Right lobe of liver (tissue), 6 donors: ENCODE measurements at places on chromosomes 1 and 21. TPM values are rescaled to one million over a fixed set of nuclear protein-coding genes. Genes with fewer than 3 reads are reported as not detected.

C1orf226 gene
- total RNA-seq: 6.5 TPM

MARK1 gene
- total RNA-seq: 0.12 TPM

CCDC185 gene
- not detected for total RNA-seq

S100A16 gene
- 55.9 TPM for total RNA-seq

TMEM9 gene
- total RNA-seq: 36.1 TPM

RNU1-1 gene
- total RNA-seq: 3,377 TPM

CLCC1 gene
- total RNA-seq: 20.3 TPM

DNA sequence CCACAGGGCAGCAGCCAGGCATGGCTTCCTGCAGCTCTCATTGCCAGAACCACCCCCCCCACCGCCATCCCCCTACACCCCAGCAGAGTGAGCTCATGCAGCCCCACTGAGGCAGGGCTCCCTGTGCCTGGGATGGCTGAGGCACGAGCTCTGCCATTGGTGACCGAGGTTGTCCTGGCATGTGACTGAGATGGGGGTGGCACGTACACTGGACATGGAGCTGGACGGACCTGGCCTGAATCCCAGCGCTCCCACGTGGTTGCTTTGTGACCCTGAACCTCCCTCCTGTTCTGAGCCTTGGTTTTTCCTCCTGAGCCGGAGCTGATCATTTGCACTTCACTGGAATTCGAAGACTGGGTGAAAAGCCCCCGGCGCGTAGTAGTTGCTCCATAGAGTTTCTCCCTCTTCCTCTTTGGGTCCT lies 28.3 kb downstream of the ALPL start:
- H3K4me3 ChIP-seq: no peak overlapping the region
- no peaks in the 10 kb centered on the region for H3K27me3 ChIP-seq
- no peaks in the 10 kb centered on the region for H3K4me1 ChIP-seq
- peak overlapping the region; percentile 79 for H3K27ac ChIP-seq
- DNase-seq: peak; percentile 92

GRCh38 chr21:38299671-38300070 lies 42.9 kb downstream of the KCNJ15 start:
- no peak overlapping the region for H3K27ac ChIP-seq
- DNase-seq: no peak
- no peak overlapping the region for H3K4me3 ChIP-seq

DNA sequence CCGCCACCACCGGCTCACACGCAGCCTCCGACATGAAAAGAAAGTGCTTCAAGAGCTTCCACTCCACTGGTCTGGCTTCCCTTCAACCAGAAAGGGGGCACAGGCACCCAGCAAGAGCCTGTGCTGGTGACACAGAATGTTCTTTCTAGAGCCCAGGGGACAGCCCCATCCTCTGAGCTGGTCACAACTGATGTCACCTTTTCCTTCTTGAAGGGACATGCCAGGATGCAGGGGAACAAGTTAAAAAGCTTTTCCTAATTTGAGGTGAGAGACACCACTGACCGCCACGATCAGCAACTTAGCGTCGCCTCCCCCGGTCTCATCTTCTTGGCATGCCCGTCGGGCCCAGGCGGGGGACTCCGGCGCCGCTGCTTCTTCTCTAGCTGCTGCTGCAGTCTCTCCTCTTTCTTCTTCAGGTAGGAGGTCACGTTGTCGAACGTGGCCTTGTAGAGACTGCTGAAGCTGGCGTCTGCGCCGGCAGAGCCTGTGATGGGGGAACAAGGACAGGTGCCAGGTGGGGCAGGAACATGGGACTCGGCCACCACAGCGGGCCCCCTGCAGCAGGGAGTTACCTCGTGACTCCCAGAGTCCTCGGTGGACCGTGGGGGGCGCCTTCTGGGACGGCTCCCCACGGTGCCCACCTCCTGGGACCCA lies 29.5 kb downstream of the WDR4 start:
- H3K27ac ChIP-seq: no peak overlapping the region
- H3K4me3 ChIP-seq: no peak overlapping the region
- H3K4me1 ChIP-seq: peaks cover 3% of the 10 kb centered on the region
- no peak for DNase-seq
- H3K36me3 ChIP-seq: peaks cover 21% of the 10 kb centered on the region

- no peaks in the 10 kb centered on the region for H3K27me3 ChIP-seq
- no peak overlapping the region for H3K27ac ChIP-seq
- no peaks in the 10 kb centered on the region for H3K4me1 ChIP-seq
Measured at GRCh38 chr1:156802421-156802935, 14.2 kb downstream of the SH2D2A start.

GRCh38 chr1:59159557-59160203 lies 137.2 kb upstream of the FGGY start:
- no peak overlapping the region for H3K27ac ChIP-seq
- no peaks in the 10 kb centered on the region for H3K36me3 ChIP-seq
- H3K4me1 ChIP-seq: no peaks in the 10 kb centered on the region
- no peak overlapping the region for H3K4me3 ChIP-seq
- no peaks in the 10 kb centered on the region for H3K27me3 ChIP-seq
- DNase-seq: no peak

DNA sequence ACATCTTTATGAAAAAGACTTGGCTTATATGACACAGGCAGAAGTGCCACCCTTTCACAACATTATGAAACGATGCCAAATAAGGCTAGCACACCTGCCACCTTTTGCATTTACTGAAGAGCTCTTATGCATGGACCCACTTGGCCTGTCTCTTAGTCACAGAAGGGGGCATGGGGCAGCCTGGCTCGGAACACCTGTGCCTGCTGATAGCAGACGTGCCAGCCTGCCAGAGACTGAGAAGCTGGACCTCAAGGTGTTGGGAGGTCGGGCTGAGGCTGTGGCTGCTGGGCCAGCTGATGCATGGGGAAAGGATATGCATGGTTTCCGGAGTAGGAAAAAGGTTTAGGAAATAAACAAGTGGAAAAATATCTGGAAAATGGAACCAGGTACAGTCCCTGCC lies 21.5 kb downstream of the RCAN1 start:
- no peak overlapping the region for H3K27ac ChIP-seq
- DNase-seq: no peak
- no peaks in the 10 kb centered on the region for H3K27me3 ChIP-seq
- H3K4me3 ChIP-seq: no peak overlapping the region
- no peaks in the 10 kb centered on the region for H3K4me1 ChIP-seq

DNA sequence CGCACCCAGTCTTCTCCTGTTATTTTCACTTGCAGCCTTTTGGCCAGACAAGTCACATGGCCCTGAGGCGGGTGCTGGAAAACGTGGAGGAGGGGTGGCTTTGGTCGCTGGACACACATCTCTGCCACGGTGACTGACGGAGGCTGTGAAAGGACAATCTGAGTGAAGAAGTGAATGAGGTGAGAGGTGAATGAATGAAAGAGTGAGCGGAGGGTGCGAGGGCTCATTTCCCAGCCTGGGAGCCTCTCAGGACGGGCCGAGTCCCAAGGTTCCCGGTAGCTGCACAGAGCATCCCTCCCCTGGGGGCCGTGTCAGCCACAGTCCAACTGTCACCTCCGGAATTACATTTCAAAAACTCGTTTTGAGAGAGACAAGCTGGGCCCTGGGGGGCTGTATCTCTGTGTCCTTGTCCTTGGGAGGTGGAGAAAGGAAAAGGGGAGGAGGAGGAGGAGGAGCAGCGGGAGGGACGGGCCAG lies 89.6 kb downstream of the UBIAD1 start:
- no peak overlapping the region for H3K27ac ChIP-seq
- DNase-seq: no peak
- no peaks in the 10 kb centered on the region for H3K27me3 ChIP-seq
- H3K4me3 ChIP-seq: no peak overlapping the region

GRCh38 chr1:169060043-169060722 lies 46.3 kb upstream of the ATP1B1 start:
- H3K27me3 ChIP-seq: no peaks in the 10 kb centered on the region
- H3K27ac ChIP-seq: no peak overlapping the region
- no peak for DNase-seq

GRCh38 chr1:232538224-232538942 lies 91.5 kb downstream of the SIPA1L2 start:
- DNase-seq: no peak
- no peaks in the 10 kb centered on the region for H3K27me3 ChIP-seq
- no peaks in the 10 kb centered on the region for H3K4me1 ChIP-seq
- no peak overlapping the region for H3K4me3 ChIP-seq
- H3K36me3 ChIP-seq: no peaks in the 10 kb centered on the region
- H3K27ac ChIP-seq: no peak overlapping the region

DNA sequence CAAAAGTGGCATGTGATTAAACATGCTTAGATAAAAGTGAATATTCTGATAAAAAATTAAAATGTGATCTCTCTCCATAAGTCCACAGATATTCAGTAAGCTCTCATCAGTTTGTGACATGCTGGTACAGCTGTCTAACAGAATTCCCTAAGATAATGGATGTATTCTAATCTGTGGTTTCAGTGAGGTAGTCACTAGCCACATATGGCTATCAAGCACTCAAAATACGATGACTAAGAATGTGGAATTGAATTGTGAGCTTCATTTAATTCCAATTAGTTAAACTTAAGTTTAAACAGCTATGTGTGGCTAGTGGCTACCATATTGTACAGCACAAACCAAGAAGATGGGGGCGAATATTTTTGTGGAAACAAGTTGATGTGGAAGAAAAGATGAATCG lies 4.1 kb upstream of the REG4 start:
- no peak for DNase-seq
- H3K4me1 ChIP-seq: no peaks in the 10 kb centered on the region
- no peak overlapping the region for H3K27ac ChIP-seq

DNA sequence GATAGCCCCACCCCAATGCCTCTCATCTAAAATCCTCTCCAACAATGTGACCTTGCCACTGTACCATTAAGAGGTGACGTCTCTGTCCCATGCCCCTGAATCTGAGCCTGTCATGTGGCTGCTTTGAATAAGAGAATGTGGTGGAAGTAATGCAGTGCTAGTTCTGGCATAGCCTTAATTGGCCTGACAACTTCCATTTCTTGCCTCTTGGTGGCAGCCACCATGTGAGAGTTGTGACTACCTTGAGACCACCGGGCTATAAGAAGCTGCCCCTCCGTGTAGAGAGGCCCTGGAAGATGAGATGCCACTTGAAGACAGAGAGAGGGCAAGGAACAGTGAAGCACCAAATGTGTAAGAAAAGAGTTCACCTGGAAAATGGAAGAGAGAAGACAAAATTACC lies 95.4 kb downstream of the POFUT2 start:
- H3K4me3 ChIP-seq: no peak overlapping the region
- H3K4me1 ChIP-seq: no peaks in the 10 kb centered on the region
- no peaks in the 10 kb centered on the region for H3K36me3 ChIP-seq
- H3K27ac ChIP-seq: no peak overlapping the region

- H3K36me3 ChIP-seq: no peaks in the 10 kb centered on the region
- H3K4me1 ChIP-seq: no peaks in the 10 kb centered on the region
- no peaks in the 10 kb centered on the region for H3K27me3 ChIP-seq
- H3K27ac ChIP-seq: no peak overlapping the region
Measured at GRCh38 chr1:205658943-205659581, 21.2 kb downstream of the SLC45A3 start.

DNA sequence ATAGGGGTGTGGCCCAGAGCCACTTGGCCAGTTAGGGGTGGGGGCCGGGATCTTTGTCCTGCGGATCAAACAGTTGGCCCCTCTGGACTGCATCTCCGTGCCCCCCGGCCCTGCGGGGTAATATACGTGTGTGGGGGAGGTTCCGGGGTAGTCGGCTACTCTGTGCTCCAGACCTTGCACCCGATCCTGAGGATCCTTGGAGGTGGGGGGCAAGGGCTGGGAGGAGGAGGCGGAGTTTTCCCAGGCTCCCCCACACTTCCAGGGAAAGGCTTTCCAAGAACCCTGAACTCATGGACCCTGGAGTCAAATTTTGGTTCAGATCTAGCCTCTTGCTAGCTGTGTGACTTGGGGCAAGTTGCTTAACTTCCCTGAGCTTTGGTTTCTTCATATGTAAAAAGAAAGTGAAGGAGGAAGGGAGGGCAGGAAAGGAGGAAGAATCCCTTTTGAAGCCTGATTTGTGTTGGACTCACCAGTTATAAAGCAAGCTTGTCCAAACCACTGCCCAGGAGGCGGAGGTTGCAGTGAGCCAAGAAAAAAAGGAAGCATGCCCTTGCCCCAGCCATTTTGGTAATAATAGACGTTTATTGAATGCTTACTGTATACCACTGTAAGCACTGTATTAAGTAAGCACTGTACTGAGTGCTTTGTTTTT lies 686 bp downstream of the MIIP start:
- peaks cover 4% of the 10 kb centered on the region for H3K36me3 ChIP-seq
- H3K27ac ChIP-seq: peak overlapping the region; percentile 85
- no peak for DNase-seq
- no peaks in the 10 kb centered on the region for H3K27me3 ChIP-seq

GRCh38 chr1:107943694-107944093 lies 21.3 kb downstream of the VAV3 start:
- H3K4me1 ChIP-seq: no peaks in the 10 kb centered on the region
- DNase-seq: no peak
- no peak overlapping the region for H3K27ac ChIP-seq
